Lung (tissue), 17 donors: ENCODE measurements at places on chromosomes 13 and 19. TPM values are rescaled to one million over a fixed set of nuclear protein-coding genes. Genes with fewer than 3 reads are reported as not detected.

- peak; percentile 55 for DNase-seq
These were observed 72.8 kb downstream of the ATP7B start for GRCh38 chr13:51938454-51938853.

DNA sequence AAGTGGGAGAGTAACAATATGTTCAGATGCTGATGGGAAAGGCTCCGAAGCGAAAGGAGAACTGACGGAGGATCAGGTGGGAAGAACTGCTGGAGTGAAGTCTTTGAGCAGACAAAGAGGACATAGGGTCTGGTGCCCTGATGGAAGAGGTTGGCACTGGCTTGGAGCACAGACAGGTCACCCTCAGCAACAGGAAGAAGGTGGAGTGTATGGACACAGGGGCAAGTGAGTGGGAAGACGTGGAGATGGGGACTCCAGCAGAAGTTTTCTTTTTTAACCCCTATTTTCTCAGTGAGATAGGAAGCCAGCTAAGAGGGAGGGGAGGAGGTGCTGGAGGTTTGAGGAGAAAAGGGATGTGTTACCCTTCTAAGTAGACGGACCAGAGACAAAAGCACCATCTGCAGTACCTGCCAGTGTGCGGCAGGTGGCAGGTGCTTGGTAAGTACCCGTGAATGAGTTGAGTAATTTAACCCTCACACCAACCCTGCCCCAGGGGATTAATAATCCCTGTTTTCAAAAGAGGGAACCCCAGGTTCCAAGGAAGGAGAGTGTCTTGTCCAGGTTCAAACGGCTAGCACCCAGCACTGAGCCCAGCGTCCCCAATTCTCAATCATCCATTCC, 11.2 kb downstream of the HAS1 start:
- no peak for DNase-seq

The SIGLEC12 gene
- 3.5 TPM for total RNA-seq

GRCh38 chr19:31337008-31337914, 12.0 kb downstream of the TSHZ3 start:
- DNase-seq, result no peak

The ZNF610 gene
- total RNA-seq, result 9.4 TPM

The NLRP11 gene
- not detected for total RNA-seq

DNA sequence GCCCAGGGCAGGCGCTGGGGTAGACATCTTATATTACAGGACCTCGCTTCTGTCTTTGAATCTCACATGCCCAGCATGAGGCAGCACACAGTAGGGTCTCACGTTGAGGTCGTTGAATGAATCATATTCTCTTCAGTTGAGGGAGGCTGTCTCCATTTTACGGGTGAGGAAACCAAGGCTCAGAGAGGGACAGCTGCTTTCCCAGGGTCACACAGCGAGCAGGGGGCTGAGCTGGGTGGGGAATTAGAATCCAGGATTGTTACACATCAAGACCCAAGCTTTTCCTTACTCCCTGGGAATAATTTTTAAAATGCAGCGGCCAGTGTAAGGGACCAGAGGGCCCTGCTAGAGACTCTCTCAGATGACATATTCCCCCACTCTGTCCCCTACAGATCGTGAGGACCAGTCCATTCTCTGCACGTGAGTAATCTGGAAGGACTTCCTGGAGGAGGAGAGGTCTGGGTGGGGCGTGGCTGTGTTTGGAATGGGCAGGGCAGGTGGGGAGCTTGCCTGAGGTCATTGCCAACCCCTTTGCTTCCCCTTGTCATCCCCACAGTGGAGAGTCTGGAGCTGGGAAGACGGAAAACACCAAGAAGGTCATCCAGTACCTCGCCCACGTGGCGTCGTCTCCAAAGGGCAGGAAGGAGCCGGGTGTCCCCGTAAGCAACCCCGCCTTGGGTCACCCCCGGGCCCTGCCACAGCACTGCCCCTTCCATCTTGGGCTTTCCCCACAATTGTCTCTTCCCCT, 19.4 kb downstream of the MYH14 start:
- no peak for DNase-seq

- DNase-seq, result no peak
These were observed 5.6 kb downstream of the LIPE start for GRCh38 chr19:42421591-42422031.

DNA sequence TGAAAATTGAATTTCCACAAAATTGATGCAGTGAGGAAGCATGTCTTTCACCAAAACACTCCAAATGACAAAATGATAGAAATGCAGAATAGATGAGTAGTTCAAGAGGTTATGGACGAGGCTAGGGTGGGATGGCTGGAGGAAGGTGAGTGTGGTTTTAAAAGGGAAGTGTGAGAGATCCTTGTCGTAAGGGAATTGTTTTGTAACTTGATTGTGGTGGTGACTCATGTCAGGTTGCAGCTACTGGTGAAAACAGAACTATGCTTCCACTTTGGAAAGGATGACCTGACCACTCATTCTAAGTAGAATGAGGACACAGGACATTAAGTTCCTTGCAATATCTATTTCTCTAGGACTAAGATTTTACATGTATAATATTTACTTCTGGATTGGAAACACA, 345.7 kb downstream of the MTUS2 start:
- DNase-seq, result no peak
